ENCODE measurements at places on chromosomes 12 and 14.
A peak's percentile ranks its signal among the peaks of the same experiment; 100 is the strongest.

DNA sequence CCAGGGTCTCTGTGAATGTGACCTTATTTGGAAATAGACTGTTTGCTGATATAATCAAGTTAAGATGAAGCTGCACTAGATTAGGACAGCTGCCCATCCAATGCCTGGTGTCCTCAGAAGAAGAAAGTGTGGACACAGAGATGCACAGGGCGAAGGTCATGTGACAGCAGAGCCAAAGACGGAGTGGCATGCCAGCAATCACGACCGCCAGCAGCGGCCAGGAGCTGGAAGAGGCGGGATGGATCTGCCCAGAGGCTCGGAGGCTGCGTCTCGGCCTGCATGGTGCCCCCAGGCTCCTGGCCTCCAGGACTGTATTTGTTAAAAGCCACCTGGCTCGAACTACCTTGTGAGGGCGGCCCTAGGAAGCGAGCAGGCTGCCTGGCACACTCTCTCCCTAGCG is 76.5 kb downstream of the RFLNA start:
- no peak for DNase-seq

GRCh38 chr14:75132382-75133086 is 5.7 kb upstream of the NEK9 start:
- DNase-seq: peak; percentile 39

DNA sequence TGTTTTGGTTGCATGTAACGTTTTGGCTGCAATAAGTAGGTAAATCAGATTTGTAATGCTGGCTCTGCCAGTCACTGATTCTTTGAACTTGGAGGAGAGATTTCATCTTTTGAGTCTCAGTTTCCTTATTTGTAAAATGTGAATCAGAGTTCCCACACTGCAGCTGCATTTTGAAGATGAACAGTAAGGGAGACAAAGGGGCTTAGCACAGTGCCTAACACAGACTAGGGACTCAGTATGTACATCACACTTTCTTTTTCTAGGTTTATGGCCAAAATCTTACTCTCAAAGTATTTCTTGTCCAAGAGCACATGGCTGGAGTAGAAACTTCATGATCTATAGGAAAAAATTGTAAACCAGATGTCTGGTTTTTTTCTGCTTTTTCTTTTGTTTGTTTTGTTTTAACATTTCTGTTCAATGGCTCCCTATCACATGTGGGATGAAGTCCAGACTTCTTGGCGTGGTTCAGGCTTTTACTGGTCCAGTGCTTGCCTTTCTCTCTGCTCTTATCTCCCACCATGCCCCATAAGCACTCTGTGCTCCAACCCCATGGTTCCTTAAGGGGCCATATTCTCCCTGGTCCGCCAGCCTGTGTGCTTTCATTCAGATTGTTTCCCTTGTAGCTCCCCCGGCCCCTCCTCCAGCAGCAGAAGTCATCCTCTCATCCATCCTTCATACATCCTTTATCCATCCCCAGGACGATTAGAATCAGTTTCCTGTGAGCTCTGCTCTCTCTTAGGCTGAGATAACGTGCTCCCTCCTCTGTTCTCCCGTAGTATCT is 58.0 kb downstream of the SYNE2 start:
- no peak for DNase-seq

DNA sequence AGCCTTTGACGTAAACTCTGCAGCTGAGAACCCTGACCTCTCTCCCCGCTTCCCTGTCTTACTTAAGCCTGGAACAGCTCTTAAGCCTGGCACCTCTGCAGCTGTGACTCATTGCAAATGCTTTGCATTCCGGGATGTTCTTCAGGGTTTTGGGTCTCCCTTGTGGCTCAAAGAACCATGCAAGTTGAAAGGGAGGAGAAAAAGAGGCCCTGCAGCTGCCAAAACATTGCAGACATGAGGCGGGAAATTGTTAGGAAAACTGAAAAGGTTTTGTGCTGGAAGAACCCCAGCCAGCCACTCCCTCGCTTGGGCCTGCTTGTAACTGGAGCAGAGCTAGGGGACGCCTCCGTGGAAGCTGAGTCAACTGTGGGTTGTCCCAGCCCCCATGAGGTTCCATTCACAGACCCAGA is 60.2 kb upstream of the FERMT2 start:
- peak; percentile 96 for DNase-seq

- DNase-seq: no peak
These were observed 319.7 kb upstream of the NAV3 start for GRCh38 chr12:77510985-77511384.

DNA sequence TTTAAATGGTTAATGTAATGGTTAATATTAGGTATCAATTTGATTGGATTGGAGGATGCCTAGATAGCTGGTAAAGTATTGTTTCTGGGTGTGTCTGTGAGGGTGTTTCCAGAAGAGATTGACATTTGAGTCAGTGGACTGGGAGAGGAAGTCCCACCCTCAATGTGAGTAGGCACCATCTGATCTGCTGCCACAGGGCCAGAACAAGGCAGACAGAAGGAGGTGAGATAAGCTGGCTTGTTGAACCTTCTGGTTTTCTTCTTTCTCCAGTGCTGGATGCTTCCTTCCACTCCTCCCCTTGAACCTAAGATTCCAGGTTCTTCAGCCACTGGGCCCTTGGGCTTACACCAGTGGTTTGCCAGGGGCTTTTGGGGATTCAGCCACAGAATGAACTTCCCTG is 756.5 kb upstream of the LRFN5 start:
- DNase-seq: no peak

DNA sequence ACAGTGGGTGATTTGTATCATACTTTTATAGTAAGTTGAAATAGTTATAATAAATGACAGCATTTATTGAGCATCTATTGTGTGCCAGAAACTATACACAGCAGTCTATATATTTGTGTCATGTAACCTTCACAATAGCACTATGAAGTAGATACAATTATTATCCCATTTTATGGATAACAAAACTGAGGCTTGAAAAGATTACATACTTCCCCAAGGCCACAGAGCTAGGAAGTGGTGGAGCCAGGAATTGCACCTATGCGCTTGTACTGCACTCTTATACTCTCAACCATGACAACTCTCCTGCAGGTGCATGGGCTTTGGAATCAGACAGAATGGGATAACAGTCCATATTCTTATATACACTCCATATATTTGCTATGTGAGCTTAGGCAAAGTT is 110.6 kb upstream of the SOX5 start:
- no peak for DNase-seq

DNA sequence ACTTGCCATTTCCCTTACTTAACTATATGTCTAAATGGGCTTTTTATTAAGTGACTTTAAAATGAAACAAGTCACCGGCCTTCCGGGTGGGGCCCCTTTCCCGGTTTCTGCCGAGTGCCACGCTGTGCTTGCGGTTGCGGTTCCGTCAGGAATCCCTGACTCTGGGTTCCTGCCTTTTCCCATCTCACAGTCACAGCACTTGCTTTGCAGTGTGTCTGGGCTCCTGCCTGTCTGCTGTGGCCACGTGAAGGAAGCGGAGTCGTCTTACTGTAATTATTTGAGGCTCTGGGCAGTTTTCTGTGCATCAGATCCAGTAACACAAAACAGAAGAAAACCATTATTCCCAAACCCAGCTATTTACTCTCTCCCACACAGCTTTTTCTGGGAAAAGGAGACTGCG is 44.0 kb upstream of the FRMD6 start:
- DNase-seq: peak; percentile 25

DNA sequence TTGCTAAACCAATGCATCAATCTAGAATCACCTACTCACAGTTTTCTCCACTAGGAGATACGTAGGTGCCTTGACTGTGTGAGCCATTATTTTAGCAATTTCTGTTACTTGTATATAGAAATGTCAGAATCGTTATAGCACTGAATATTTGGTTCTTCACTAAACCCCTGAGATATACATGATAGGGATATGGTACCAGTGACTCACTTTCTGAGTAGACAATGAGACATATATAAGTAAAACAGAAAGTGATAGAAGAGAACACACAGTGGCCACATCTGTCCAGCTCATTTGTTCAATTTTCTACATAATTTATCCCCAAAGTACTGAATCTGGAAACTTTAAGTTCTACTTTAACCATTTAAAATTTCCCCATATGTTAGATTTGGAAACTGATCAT is 1505.5 kb upstream of the TMEM132C start:
- DNase-seq: no peak

DNA sequence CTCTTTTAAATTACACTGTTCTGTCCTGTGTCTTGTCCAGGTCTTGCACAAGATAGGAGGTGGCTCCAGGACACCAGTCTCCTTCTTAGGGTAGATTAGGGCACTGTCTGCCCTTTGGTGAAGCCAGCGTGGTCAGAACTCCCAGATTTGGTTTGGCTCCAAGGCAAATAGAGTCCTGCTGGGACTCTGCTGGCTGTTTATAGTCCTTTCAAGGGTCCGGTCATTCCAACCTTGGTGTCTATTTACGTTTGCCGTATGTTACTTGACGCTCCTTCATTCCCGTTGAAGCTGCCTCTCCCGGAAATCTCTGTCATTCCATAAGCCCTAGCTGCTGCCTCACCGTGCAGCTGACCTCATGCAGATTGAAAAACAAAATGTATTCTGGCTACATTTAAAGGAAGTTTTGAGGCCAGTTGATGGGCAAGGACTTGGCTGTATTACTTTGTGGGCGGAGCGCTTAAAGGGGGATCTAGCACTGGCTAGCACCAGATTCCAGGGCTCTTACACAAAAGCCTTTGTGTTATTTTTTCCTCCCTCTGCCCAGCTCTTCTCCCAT is 180.6 kb downstream of the AKAP6 start:
- peak; percentile 91 for DNase-seq

DNA sequence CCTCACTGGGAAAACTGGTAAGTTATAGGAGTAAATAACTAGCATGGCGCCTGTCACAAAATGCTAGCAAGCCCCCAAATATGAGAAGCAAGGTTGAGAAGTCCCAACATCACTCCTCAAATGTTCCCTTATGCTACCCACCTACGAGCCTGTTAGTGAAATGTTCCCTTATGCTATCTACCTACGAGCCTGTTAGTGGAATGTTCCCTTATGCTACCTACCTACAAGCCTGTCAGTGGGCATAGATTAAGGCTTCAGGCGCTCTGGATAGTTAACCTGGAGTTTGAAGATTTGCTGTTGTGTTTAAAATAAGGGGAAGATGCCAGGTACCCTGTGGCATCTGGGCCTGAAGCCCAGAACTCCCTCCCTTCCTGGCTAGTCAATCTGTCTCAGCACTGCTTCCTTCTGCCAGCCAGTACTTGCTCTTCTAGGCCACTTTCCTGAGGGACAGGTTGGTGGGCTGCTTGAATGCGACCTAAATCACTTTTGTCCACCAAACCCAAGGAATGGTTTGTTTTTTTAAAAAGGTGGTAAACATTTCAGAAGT is 67.1 kb upstream of the SINHCAF start:
- DNase-seq: no peak

- peak; percentile 30 for DNase-seq
These were observed 316.8 kb downstream of the PAWR start for GRCh38 chr12:79373896-79374499.

- DNase-seq: no peak
These were observed 8.4 kb downstream of the RNU4-2 start for GRCh38 chr12:120283318-120283717.

GRCh38 chr14:86442135-86442534 is 912.2 kb downstream of the FLRT2 start:
- DNase-seq: no peak

DNA sequence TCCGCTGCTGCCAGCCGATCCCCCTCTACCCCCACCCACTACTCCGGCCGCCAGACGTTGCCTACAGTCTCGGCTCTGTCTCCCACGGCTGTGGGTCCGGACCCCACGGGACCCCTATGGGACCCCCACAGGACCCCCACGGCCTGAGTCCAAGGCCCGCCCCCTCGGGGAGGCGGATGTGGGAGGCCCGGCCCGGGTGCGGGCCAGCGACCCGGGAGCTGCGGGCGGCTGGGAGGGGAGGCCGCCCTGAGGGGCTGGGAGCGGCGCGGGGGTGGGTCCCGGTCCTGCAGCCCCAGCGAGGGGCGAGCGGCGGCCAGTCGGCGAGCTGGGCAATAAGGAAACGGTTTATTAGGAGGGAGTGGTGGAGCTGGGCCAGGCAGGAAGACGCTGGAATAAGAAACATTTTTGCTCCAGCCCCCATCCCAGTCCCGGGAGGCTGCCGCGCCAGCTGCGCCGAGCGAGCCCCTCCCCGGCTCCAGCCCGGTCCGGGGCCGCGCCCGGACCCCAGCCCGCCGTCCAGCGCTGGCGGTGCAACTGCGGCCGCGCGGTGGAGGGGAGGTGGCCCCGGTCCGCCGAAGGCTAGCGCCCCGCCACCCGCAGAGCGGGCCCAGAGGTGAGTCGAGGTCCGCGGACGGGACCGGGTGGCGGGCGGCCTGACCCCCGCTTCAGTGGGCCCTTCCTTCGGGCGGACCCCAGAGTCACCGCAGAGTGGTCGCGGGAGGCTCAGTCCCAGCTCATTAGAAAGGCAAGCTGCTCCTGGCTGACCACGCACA is at the start of gene ACVRL1:
TSS of gene ACVRL1 (plus strand) at position 422 of the 773 bp plus-strand sequence. CDS start 4,971 bp downstream, outside the sequence.
- no peak for DNase-seq

GRCh38 chr12:117151403-117152031 is 38.8 kb downstream of the FBXO21 start:
- DNase-seq: no peak

DNA sequence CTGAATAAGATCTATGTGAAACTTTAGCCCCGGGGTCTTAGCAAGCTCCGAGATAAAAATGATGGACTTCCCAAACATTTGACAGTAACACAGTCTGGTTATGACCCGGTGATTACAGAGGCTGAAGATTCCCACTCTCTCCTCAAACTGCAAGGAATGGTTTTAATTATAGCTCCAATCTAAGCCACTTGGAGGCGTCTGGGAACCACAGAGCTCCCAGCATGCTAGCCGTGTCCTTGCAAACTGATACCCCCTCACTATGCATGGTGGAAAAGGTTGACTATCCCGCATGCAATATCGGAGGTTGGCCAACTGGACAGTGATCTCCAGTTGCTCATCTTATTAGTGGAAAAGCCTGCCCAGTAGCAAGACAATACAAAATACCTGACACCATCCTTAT is 76.5 kb upstream of the GRIN2B start:
- DNase-seq: no peak

DNA sequence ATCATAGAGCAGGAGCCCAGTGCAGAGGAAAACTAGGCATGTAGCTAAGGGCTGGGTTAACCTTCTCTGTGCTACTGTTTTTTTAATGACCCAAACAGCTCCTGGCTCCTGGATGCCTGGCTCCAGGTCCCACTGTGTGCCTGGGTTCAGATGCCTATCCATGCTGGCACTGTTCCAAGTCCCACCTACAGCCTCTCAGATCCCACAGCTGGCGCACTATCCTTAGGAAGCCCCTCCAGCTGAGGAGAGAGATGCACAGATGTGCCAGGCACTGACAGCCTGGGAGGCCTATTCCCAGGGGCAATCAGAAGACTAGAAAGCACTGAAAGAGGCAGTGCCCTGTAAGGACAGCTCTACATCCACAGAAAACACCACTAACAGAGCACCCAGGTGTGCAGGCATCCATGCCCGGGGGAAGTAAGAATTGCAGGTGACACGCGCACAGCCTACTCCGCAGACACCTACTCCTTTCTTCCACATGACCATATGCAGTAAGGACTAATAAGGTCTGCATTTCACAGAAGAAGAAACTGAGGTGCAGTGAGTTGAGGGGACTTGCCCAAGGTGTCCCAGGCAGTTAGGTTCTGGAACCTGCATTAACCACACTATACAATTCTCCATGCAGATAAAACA is 51.2 kb downstream of the PITPNM2 start:
- DNase-seq: no peak

- no peak for DNase-seq
These were observed 48.0 kb downstream of the ARF6 start for GRCh38 chr14:49940808-49941421.

- no peak for DNase-seq
These were observed 815 bp downstream of the NID2 start for GRCh38 chr14:52067873-52068614.

GRCh38 chr12:110316861-110317260 is 35.8 kb downstream of the ATP2A2 start:
- DNase-seq: no peak

GRCh38 chr14:21940887-21941856 is 267.6 kb upstream of the OR4E1 start:
- DNase-seq: peak; percentile 5

- no peak for DNase-seq
These were observed 807.8 kb upstream of the TMEM132C start for GRCh38 chr12:127459166-127459565.

All from SJCRH30 (cell line).